ENCODE measurements at places on chromosomes 12 and 14.
A peak's percentile ranks its signal among the peaks of the same experiment; 100 is the strongest.

DNA sequence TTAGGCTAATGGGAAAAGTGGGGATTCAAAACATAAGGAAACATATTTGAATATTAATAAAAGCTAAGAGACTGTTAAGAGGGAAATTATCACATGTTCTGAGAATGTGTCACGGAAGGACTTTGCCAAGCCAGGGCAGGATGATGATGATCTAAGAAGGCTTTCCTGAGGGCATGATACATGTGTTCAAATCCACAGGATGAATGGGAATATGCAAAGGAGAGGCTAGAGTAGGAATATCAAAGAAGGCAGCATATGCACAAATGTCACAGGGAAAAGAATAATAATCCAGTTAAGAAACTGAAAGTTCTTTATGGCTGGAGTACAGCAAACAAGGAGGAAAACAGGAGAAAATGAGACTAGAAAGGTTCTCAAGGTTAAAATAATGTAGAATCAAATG lies 107.0 kb downstream of the PTPRO start:
- no peak for DNase-seq

DNA sequence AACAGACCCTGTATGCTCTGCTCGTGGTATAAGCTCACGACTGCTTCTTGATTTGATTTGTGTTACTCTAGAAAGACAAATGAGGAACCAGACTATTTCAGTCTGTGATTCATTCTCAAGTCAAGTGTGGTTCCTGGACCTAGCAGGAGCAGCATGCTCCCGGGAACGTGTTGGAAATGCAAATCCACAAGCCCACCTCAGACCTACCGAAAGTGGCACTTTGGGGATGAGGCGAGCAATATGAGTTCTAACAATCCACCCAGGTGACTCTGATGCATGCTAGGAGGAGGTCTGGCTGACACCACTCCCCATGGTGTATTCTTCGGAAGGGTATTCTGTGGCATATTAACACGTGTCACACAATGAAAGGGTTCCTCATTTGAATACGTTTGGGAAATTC lies 59.5 kb upstream of the TMX1 start:
- no peak for DNase-seq

DNA sequence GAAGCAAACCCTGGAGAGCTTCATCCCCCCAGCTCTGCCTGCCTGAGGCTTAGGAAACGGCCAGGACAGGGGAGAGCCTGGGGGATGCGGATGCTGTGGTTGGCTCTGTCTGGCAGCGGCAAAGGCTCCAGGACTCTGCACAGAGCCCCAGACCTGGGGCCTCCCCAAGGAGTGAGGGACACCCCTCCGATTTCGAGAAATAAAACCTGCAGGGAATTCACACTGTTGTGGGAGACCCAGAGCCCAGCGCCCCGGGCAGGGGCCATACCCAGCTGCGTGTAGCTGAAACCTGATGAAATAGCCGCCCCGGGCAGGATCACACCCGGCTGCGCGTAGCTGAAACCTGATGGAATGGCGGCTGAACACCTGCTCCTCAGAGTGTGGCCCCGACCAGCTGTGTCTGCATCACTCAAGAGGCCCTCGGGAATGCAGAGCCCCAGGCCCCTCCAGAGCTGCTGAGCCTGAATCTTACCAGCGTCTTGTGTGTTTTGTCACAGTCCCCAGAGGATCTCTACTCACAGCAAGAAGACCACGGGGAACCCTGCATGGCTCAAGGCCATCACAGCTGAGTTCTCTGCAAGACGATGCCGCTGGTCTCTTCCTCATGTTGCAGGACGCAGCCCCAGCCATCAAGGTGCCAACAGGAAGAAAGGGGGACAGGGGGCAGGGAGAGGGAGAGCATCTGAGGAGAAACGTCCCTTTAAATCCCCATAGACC lies 46.5 kb upstream of the GALNT9 start:
- DNase-seq = no peak

DNA sequence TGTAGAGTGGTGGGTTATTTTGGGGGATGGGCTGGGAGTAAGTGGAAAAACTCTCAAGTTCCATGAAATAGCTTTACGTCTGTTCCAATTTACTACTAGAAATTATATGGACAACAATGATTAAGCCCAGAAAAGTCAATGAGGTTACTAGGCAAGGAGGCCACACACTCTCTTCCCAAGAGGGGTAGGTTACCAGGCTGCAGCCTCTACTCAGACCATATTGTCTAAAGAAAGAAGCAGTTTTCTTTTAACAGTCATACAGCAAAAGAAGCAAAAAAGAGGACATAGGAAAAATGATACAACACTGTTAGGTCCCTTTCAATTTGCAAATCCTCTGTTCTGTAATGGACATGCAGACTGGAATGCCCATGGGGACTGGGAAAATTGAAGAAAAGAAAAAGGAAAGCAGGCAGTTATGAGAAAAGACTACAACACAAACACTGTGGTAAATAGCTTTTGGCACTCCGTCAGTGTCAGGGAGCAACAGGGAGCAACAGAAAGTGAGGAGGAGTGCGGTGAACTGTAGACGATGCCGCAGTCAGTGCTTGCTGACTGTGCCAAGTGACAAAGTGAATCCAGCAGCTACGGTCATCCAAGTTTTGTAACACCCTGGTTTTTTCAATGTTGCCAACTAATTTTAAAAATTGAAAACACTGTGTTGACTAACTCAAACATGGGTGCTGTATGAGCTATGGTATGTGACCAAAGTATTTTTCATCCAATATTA lies 39.8 kb upstream of the HMGA2 start:
- no peak for DNase-seq

DNA sequence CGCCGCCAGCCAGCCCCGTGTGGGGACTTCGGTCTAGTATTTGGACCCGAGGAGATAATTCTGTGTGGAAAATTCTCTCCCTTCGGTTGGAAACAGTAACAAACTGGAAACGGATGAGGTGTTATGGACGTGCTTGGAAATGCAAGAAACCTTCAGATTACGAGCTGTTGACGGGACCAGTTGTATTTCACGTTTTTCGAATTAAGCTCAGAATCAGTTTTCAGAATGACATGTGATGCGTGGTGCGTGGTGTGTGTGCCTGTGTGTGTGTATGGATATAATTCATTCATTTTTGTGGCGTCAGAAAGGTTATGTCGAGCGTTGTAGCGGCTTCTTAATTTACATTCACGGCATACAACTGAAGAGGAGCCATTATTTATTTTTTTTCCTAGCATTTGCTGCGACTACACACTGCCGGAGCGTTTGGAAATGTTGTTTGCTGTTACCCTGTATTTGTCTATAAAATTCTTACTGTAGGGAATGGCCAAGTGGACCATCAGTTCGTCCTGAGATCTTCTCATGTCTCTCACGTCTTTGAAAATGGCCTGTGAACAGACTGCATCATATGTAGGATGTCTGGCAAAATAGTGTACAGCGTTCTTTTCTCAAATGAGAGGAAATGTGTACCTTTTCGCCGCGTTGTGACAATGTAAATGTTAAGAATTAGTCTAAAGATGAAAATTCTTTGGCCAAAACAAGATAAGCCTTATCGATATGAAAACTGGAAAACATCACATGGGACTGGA lies 1.3 kb downstream of the TRAF3 start:
- DNase-seq = no peak

DNA sequence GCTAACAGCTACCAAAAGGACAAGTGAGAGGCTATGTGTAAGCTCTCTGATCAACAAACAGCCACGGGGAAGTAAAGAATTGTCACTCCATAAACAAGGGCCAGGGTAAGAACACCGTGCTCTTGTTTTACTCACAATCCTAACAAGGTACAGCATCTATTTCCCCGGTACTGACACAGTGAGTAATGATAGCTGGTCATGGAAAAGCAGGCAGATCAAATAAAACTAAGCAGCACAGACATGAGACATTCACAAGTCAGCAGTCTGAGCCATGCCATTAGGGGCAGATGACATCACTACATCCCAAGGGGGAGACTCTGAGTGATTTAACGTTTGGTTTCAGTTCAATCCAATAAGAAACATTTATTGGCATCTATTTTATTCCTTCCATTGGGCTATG lies 54.4 kb downstream of the ARL6IP4 start:
- DNase-seq = peak; percentile 47

DNA sequence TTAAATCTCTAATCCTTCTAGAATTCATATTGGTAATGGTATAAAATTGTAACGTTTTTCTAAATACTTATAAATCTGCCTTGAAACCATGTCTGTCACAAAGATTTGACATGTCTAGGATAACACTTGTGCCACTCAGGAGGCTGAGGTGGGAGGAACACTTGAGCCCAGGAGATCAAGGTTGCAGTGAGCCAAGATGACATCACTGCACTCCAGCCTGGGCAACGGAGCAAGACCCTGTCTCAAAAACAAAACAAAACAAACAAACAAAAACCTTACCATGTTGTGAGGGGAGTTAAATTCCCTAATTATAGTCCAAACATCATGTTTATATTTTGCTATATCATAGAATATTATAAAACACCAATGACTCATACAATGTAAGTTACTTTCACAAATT lies 317.5 kb upstream of the SOX5 start:
- DNase-seq = no peak

- DNase-seq = no peak
Measured at GRCh38 chr12:5633106-5633505, 201.2 kb downstream of the NTF3 start.

DNA sequence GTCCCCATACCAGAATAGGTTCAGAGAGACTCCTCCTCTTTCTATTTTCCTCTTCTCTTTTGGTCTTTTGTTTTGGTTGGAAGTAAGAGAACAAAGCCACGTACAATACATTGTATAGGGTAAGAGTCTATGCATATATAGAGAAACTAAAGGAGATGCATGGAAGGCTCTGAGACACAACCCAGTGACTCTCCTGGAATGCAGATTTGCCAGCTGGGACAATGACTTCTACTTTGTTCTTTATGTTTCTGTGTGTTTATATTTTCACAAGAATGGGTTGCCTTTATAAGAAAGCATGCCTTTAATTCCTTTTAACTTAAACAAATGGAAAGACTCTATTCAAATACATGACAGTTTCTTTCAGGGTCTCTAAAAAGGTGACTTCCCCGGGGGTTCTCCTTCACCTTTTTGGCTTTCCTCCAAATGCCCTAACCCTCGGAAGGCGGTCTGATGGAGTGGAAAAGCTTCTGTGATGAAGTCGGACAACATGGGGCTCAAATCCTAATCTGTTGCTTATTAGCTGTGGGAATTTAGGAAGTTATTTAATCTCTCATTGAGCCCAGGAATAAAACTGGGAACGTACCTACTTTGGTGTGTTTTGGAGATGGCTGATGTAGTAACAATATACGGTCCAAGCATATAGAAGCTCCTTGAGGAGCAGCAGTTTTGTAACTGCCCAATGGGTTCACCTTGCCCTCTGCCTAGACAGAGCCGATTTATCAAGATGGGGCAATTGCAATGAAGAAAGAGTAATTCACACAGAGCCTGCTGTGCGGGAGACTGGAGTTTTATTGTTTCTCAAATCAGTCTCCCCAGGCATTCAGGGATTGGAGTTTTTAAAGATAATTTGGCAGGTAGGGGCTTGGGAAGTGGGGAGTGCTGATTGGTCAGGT lies 9.1 kb upstream of the SERPINA1 start:
- DNase-seq = no peak

DNA sequence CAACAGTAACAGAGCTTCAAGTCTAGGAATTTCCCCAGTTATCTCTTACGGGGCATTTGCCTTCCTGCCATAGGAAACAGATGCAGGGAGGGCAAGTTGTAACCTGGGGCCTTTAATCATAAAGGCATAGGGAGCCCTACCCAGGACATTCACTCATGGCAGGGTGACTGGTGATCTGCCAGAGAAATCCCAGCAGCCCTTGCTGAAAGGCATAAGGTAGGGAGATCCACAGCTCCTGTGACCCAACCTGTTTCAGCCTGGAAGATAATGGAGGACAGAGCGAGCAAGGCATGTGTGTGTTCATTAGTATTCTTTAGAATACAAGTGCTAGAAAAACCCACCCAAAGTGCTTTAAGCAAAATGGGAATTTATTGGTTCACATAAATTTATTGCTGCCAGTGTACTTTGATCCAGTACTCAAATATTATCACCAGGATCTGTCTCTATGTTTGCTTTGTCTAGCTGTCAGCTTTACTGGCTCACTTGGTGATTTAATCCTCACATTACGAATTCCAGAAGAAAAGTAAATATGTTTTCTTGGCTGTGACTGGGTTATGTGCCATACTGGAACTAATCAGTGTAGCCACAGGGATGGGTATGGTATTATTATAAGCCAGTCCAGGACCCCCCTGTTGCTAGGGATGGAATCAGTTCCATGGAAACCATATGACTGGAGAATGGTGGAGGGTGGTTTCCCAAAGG lies 21.1 kb upstream of the AKAP6 start:
- peak; percentile 15 for DNase-seq

DNA sequence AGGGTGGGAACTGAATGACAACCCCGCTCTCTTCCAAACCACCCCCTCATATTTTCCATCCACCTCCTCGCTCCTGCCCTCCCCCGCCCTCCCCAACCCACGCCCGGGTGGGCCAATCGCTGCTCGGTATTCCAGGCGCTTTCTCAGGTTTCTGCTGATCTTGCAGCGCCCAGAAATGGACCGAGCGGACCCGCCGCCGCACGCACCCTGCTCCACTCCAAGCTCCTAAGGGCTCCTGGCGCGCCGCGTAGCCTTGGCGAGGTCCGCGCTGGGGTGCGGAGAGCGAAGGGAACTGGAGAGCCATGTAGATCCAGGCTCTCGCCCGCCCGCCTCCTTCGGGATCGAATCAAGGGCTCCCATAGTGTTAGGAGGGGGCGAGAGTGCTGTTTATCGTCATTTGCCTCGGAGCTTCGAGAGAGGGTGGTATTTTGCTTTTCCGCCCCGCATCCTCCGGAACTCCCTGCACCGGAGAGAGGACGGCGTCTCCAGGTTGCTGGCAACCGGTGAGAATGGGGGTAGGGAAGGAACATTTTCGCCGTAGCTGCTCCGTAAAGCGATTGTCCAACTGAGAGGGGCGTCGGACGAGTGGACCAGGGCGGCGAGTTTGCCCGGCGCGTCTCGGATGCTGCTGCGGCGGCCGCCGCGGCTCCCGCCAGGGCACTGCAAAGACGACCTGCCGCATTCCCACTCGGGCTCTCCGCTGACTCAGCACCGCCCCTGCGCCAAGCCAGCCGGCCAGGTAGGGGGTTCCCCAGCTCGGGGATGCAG lies at the start of gene KCNA1:
KCNA1 (plus strand) TSS at position 172 of the 768 bp plus-strand sequence. CDS start 1,474 bp downstream, outside the sequence.
- peak; percentile 38 for DNase-seq

- no peak for DNase-seq
Measured at GRCh38 chr12:105576261-105576660, 245.8 kb downstream of the C12orf75 start.

DNA sequence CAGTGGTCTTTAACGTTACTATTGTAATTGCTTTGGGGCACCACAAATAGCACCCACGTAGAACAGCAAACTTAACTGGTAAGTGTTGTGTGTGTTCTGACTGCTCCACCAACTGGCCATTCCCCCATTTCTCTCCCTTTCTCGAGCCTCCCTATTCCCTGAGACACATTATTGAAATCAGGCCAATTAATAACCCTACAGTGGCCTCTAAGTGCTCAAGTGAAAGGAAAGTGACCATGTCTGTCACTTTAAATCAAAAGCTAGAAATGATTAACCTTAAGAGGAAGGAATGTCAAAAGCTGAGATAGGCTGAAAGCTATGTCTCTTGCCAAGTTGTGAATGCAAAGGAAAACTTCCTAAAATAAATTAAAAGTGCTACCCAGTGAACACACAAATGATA lies 22.3 kb downstream of the PPP1R13B start:
- no peak for DNase-seq

All from HEK293T (cell line).